ENCODE measurements at places on chromosomes 11 and 22. TPM values are rescaled to one million over a fixed set of nuclear protein-coding genes. Genes with fewer than 3 reads are reported as not detected.
A peak's percentile ranks its signal among the peaks of the same experiment; 100 is the strongest.

DNA sequence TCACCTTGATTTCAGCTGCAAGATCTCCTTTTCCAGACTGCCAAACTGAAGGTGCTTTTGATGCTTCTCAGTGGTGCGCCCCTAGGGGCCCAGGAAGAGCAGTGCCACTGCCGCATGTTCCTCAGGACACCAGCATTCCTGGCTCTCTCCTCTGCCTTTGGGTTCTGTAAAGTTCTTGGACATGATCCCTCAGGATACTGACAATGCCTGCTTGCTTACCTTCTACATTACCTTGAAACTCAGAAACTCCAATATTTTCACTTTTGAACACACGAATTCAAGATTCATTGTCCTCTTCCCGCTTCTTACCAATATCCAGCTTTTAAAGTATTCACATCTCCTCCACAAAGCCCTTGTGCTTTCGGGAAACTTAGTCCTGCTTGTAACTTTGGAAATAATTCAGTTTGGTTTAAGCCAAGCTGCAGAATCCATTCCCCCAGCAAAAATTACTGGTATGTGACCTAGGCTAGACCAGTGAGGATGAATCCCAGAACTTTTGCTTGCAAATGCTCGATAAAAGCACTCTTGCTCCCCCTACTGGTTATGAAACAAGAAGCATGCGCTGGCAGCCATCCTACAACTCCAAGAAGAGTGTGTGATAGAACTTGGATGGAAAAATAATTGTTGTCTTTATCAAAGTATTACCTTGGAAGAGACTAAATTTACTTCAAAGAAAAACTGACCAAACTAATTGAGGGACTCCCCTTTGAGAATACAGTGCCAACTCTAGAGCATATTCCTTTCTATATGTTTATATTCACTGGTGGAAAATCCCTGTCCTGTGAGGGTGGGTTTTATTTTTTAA, 16.5 kb upstream of the OR5B21 start:
- peak; percentile 49 for DNase-seq

- DNase-seq = no peak
Observed at GRCh38 chr11:12074529-12075195, 35.7 kb upstream of the MICAL2 start.

DNA sequence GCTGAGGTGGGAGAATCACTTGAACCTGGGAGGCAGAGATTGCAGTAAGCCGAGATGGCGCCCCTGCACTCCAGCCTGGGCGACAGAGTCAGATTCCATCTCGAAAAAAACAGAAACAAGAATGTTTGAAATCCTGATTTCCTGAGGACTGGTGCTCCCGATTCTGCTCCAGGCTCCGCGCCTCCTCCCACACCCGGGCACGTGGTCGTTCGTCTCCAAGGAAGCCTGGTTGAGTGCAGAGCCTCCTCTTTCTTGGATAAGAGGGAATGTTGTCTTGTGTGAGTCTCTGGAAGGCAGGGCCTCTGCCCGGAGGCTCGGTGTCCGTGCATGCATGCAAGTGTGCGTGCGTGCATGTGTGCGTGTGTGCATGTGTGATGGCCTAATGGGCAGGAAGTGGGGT, 30.1 kb downstream of the BRSK2 start:
- DNase-seq = no peak

DNA sequence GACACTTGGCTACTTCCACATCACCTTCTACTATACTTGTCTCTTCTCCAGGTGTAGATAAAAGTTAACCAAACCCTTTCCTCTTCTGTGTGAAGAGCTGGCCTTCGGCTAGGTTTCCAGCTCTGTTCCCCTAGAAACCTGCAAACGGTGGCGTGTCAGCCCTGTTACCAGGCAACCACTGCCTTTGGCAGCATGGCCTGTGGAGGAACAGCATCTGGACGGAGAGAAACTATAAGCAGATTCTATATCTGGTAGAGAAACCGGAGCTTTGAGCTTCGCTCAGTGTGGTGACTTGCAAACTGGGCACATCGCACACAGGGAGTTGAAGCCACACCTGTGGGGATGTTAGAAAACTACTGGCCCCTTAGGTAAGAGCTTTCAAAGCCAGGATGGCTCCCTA, 35.9 kb downstream of the ARAP1 start:
- DNase-seq = no peak

GRCh38 chr11:64441127-64441526, 82.2 kb downstream of the RPS6KA4 start:
- no peak for DNase-seq

AGBL2 gene
- total RNA-seq = 3.6 TPM

PATE2 gene
- total RNA-seq = not detected

MMP1 gene
- not detected for total RNA-seq

- no peak for DNase-seq
Observed at GRCh38 chr11:10655227-10655626, 38.3 kb downstream of the IRAG1 start.

DNA sequence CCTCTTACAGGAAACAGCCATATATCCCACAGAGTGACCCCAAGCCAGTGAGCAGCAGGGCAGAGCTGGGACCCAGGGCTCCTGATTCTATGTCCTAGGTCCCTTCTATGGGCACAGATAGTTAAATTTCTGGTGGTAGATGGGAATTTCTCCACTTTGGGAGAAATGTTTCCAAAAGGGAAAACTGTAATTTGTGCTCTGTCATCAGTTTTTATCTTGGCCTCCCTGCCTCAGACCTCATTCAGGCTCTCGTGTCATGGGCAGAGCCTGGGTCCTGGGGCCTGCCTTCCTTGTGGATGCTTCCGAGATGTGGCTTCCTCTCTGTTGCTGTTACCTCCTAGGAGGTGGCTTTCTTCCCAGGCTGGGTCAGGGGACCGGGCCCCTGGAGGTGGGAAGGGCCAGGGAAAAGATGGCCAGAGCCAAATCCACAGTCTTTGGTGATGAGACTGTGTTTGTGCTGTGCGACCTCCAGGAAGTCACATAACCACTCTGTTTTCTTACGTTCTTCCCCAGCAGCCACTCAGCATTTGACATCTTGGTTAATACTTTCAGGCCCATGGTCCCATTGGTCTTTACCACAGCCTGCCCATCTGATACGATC, 8.6 kb downstream of the LRRC32 start:
- no peak for DNase-seq

GRCh38 chr11:86523738-86524619, 148.4 kb downstream of the ME3 start:
- no peak for DNase-seq

OR5AP2 gene
- not detected for total RNA-seq

RBM7 gene
- total RNA-seq = 23.7 TPM

GRCh38 chr22:47062126-47062525, 299.7 kb downstream of the TBC1D22A start:
- DNase-seq = no peak

MMP12 gene
- total RNA-seq = not detected

- no peak for DNase-seq
Observed at GRCh38 chr11:110711448-110711775, 825 bp downstream of the ARHGAP20 start.

DNA sequence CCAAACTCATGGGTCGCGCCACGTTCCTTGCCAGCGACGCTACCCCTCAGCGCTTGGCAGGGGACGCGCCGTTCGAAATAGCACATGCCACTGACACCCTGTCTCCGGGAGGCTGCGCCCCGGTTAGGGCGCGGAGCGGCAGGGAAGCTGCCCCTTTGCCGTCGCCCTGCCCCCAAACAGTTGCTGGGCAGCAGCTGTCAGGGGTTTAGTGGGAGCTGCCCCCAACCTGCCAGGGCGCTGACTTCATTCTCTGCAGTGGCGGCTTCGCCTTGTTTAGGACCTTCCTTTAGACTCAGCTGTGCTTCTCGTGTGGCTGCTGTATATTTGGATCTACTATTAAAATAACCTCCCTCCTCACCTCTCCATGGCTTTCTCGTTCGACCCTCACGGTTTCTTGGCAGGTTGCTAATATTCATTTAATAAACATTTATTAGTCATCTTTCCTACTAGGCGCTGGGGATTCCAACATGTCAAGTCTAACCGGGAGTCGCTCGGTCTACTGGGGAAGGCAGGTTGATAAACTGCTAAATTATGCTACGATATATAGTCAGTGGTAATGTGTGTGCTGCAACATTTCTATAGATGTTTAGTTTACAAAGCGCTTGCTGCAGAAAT, 782 bp downstream of the TMEM109 start:
- DNase-seq = no peak

- no peak for DNase-seq
Observed at GRCh38 chr11:124751741-124752470, at the start of gene VSIG2. VSIG2 (minus strand) TSS chr11:124752255; CDS start chr11:124752137, 118 bp downstream.

GRCh38 chr11:84899740-84900139, 727.4 kb downstream of the DLG2 start:
- DNase-seq = no peak

GRCh38 chr11:80529726-80530125, 1088.9 kb upstream of the TENM4 start:
- no peak for DNase-seq

FOSL1 gene
- total RNA-seq = 3.4 TPM

DNA sequence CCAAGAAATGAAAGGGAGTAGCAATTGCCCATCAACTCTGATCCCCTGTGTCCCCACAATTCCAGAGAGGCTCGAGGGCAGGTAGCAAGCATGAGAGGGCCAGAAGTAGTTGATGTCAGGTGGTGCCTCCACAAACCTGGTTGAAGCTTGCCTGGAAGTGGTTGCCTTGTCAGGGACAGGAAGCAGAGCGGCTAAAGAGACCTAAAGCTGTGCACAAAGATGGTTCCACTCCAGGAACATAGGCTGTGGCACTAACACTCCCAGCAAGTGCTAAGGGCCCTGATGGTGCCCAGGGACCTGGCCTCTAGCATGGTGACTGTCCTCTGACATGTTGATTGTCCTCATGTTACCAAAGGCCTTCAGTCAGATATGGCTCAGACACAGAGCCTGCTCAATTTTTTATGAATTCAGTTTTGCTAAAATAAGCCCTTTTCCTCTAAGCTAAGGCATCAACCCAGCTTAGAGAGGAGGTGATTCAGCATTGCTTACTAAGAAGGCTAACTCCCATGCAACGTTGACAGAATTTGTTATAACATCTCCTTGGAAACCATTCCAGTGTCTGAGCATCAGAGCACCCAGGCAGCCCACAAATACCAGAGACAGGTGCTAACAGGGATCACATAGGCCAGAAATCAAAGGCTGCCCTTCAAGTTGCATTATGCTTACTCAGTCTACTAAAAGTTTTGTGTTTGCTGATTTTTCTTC, 196.3 kb upstream of the ARHGAP20 start:
- no peak for DNase-seq

DNA sequence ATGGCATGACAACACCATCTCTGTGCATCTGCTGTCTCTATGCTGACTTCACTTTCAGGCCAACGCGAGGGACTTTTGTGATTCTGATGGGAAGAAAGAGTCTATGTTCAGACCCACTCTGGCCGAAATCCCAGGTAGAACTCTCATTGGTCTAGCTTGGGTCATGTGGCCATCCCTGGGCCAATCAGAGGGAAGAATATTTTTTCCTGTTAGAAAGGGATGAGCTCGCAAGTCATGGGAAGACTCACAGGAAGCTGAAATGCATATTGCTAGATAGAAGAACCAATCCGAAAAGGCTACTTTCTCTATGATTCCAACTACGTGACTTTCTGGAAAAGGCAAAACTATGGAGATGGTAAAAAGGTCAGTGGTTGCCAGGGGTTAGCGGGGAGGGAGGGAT, 56.0 kb upstream of the LINC01488 start:
- no peak for DNase-seq

GRCh38 chr22:25364281-25364680, 144.8 kb downstream of the CRYBB2 start:
- no peak for DNase-seq

DERL3 gene
- 6.9 TPM for total RNA-seq

DNA sequence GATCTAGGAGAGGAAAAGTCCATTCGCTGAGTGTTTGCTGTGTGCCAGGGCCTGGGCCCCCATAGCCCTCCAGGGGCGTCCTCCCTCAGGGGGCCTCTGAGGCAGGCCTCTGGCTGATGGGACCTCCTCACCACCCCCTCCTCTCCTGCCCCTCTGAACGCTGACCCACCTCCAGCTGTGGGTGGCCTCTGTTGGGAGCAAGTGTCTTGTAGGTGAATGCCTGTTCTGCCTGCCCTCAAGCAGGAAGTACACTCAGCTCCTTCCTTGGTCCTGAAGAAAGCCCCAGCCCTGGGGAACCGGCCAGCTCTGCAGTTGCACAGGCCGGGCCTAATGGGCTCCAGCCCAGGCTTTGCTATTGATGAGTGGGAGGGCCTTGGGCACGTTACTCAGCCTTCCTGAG, 3.5 kb downstream of the MYO7A start:
- DNase-seq = no peak

- DNase-seq = no peak
Observed at GRCh38 chr11:8111636-8112035, 30.6 kb downstream of the TUB start.

DNA sequence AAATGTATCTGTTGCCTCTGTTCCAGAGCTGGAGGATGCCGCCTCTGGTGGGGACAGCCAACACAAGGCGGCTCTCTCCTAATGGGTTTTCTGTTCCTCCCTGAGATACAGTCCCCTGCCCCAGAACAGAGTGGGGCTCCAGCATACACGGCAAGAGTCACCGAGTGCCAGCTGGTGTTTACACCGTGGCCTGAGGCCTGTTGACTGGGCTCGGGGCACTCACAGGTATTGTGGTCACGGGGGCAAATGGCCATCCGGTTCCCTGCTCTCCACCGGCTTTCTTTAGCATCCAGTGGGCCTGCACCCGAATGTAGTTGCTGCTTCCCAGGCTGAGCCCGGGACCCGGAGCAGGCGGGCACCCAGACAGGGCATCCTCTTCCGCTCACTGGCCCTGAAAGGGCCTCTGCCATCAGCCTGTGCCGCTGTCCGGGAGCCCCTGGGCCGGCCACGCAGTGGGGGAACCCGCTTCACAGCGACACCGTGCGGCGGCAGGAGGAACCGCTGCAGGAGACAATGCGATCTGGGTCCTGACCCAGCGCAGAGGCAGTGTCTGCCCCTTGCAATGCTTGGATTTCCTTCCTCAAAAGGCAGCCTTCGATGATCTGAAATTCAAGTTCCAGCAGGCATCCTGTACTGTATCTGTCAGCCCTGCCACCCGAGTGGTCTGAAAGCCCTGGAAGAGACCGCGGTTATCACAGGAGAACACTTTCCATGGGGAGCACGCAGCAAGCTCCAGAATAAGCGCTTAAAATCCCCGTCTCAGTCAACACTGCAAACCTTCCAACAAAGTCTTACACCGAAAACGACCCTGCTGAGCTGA, 859 bp upstream of the KRTAP5-5 start:
- no peak for DNase-seq

Measured in prostate gland (tissue), 2 donors.